Sigmoid colon (tissue), 7 donors: ENCODE measurements at places on chromosomes 6 and 20. TPM values are rescaled to one million over a fixed set of nuclear protein-coding genes. Genes with fewer than 3 reads are reported as not detected.

GRCh38 chr6:70225055-70225454, 77.8 kb downstream of the COL9A1 start:
- no peak for DNase-seq

DNA sequence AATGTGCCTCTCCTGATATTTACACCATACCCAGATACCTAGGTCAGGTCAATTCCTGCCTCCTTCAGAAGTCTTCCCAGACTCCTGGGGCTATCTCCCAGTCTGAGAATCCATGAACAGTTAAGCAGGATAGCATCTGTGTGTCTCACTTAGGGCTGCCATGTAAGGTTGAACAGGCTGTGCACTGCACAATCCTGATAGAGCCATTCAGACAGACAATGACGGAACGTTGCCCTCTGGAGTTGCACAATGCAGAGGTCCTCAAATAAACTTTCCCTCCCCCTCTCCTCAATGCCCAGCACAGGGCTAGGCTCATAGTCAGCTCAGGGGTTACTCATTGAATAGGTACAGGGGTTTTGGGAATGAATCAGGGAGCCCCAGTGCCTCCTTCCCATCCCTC, 89.7 kb downstream of the CD40 start:
- no peak for DNase-seq

Gene SAPCD1
- total RNA-seq: 4.2 TPM

Gene NFYA
- 7.6 TPM for total RNA-seq

Gene SLC22A1
- total RNA-seq: not detected

Gene NELFCD
- 36.3 TPM for total RNA-seq

Gene HLA-DQA2
- total RNA-seq: 0.36 TPM

DNA sequence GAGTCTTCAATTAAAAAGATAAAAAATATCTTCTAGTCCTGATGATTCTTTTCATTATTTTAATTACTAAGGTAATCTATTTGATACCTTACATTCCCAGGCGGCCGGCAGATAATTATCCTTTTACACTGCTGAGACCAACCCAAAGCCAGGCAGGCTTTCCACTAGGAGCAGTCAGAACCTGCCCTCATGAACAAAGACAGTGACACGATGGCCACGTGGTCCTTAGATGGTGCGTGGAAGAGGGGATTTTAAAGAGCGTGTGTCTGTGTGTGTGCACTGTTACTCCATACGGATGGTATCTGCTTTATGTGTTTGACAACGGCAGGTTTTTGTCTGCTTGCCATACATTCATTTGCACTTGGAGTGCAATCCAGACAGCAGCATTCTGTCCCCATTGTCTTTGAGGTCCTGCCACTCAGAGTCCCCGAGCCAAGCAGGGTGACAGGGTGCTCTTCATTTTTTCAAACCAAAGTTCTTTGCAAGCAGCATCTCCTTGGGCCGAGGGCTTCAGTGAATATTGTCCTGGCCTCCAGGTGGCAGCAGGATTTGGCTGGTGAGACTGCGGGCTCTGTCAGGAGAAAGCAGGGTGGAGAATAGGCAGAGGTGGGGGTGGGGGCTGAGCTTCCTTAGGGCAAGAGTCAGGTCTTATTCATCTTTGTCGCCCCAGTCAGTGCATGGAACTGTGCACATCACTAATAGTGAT, 260.5 kb downstream of the NRN1 start:
- no peak for DNase-seq

Gene PGC
- total RNA-seq: not detected

GRCh38 chr6:6402591-6402990, 82.1 kb upstream of the F13A1 start:
- no peak for DNase-seq

Gene BPIFB1
- not detected for total RNA-seq

DNA sequence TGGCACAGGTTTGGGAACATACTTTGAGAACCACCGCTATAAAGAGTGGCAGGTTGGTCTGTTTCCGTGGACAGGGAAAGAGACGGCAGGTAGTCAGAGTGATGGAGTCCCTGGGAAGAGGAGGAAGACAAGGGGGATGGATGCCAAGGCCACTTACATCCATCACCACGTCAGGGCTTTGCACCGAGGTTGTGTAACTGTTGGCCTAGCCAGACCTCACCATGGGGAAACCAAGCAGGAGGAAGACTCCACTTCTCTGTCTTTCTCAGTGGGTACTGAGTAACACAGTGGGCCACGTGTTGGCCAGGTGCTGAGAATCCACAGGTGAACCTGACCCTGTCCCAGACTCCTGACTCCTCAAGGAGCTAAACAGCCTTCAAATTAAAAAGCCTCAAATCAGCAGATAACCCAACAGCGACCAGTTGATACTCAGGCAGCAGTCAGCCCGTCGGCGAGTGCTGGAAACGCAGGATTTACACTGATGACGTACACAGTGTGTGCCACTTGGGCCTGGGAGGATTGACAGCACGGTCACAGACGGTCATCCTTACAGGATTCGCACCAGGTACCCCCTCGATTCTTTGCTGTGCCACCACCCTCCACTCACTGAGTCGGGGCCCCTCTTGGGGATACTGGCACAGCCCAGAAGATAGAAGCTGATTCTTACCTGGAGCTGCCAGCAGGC, 134.6 kb upstream of the SNX9 start:
- DNase-seq: peak; percentile 27

DNA sequence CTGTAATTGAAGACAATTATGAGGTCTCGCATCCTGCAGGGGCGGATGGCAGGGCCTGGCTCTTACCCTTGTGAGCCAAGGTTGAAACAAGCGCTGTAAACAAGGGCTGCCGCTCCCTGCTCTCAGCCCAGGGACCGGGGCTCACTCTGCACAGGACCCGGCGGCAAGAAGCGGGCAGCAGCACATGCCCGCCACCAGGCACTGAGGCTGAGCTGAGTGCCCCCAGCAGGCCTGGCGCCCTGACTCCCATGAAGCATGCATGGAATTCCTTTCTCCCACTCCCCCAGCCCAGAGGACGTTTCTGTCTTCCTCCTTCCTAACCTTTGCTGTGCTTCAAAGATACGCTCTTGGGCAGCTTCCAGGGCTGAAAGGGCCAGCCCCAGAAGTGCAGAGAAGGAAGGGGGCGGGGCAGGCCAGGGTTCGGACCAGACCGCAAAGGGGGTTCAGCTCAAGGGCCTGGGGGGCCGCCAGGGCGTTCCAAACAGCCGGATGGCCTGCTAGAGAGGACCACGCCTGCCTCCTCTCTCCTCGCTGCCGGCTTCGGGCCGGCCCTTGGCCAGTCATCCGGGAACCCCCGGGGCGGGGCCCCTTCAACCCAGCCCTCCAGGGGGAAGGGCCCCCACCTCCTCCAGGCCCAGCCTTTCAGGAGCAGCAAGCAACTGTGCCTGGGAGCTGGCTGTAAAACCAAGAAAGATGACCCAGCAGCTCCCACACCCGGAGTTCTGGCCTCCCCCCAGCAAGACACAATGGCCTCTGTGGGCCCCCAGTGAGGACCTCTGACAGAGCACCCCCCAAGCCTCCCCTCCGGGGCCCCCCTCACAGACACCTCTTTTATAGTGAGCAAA, 109.9 kb downstream of the NOL4L start:
- peak; percentile 96 for DNase-seq

Gene SLC17A3
- not detected for total RNA-seq

DNA sequence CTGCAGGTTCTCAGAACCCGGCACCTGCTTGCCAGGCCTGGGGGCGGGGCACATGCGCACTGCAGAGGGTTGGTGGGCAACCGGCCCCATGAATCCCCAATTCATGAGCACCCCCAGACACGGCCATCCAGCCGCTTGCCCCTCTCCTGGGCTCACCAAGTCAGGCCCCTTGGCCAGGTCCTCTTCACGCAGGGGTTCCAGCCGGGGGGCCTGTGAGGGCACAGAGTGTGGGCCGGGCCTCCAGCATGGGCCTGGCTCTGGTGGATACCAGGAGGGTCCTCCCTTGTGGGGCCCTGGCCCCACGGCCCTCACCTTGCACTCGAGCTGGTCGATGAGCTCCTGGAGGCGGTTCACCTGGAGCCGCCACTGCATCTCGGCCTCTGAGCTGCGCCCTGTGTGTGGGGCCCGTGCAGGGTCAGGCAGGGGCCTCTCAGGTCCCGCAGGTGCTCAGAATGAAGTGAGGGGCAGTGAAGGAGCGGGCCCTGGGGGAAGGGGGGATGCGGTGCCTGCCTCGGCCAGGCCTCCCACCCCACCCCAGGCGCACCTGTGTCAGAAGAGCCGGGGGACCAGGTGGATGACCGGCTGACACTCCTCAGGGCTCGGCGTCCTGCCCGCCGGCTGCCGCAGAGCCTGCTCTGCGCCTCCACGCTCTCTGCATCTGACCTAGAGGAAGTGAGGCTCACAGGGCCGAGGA, 2.6 kb upstream of the C20orf144 start:
- DNase-seq: peak; percentile 61

Gene SIM1
- total RNA-seq: not detected

- DNase-seq: no peak
Observed at GRCh38 chr6:37648465-37649330, 49.0 kb downstream of the MDGA1 start.

DNA sequence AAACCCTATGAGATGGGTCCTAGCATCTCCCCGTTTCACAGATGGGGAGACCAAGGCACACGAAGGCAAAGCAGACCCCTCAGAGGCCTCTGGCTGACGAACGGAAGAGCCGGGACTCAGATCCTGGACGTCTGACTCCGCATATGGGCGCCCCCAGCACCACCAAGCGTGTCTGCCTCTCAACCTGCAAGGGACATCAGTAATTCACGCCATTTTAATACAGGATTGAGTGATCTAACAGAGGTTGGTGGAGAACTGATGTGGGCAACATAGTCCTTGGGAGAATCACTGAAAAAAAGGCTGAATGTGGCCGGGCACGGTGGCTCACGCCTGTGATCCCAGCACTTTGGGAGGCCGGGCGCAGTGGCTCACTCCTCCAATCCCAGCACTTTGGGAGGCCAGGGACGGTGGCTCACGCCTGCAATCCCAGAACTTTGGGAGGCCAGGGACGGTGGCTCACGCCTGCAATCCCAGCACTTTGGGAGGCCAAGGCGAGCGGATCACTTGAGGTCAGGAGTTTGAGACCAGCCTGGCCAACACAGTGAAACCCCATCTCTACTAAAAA, 206.6 kb downstream of the DLL1 start:
- DNase-seq: no peak

DNA sequence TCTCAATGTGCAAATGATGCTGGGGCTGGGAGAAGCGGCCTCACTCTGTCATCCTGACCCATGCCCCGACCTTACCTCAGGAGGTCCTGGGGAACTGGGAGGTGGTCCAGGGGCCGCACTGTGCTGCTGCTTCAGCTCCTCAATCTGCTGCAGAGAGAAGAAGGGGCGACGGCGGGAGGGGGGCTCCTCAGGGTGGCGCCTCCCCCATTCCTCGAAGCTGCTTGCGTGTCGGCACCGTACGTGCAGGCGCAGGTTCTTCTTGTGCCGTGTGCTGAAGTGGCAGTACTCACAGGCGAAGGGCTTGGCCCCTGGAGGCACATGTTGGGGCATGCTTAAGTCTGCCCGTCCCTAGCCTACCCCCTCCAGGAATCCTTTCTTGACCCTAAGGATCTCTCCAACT, 12.9 kb downstream of the ZNF335 start:
- peak; percentile 57 for DNase-seq

DNA sequence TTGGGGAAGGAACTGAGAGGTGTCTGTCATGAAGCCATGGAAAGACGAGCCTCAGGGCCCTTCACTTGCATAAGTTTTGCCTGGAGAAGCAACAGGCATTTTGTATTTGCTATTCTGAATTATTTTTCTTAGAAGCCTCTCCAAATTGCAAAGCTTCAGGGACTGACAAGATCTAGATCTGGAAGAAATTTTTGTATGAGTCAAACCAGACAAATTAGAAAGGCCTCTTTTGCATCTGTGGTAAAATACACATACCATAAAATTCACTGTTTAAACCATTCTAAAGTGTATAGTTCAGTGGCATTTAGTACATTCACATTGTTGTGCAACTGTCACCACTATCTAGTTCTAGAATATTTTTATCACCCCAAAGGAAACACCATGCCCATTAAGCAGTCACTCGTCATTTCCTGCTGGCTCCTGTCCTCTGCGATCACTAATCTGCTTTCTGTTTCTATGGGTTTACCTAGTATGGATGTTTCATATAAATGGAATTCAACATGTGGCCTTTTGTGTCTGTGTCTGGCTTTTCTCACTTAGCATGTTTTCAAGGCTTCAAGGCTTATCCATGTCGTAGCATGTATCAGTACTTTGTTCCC, 269.1 kb downstream of the PHF3 start:
- no peak for DNase-seq

Gene SMPDL3A
- total RNA-seq: 11.9 TPM

DNA sequence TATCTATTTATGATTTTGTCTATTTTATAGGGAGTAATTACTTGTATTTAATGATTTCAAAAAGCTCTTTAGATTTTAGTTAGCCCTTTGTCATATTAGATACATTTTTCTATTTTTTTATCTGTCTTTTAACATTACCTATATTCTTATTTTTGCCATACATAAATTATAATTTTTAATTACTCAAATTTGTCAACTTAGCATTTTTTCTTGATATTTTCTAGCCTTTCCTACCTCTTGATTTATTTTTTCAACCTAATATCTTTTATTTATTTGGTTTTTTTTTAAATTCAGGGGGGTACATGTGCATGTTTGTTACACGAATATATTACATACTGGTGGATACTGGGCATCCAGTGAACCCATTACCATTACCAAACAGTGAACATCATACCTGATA, 114.3 kb upstream of the F13A1 start:
- DNase-seq: no peak

- DNase-seq: no peak
Observed at GRCh38 chr6:24974182-24975171, 38.7 kb upstream of the RIPOR2 start.

Gene ZKSCAN3
- 5.6 TPM for total RNA-seq

- no peak for DNase-seq
Observed at GRCh38 chr20:36384022-36384619, 78.0 kb downstream of the DLGAP4 start.

Gene MMS22L
- total RNA-seq: 5.4 TPM

Gene CD40
- total RNA-seq: 8.7 TPM

DNA sequence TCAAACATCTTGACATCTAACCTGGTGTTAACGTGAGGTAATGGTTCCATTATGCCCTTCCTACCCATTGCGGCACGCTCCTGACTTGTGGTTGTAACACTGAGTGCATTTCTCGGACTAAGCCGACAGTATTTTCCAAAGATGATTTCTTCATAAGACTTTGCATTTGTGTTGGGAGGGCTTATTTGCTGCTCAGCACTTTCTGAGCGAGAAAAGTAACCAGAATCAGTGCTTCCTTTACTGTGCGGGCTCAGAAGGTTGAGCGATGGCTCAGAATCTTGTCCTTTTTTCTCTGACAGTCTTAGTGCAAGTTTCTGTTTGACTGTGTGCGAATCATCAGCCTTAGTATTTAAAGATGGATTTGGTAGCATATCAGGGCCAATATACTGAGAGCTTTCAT, 171.7 kb downstream of the HIVEP2 start:
- no peak for DNase-seq

Gene CLIC5
- 3.5 TPM for total RNA-seq

Gene SLA2
- total RNA-seq: not detected

DNA sequence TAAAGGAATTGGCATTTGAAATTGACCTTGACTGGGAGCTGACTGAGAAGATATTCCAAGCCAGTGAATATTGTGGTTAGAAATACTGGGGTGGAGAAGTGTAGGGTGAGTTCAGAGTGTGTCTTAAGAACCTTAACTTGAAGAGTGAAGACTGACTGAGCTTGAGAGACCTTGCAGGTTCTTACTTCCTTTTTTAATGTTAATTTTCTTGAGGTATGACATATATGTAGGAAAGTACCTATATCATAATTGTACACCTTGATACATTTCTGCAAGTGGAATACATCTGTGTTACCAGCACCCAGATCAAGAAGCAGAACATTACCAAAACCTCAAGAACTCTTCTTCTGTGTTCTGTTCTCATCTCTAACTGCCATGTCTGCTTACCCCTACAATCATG, 11.0 kb downstream of the DHX35 start:
- DNase-seq: no peak

Gene NFS1
- total RNA-seq: 30.1 TPM

Gene KIAA1755
- 9.2 TPM for total RNA-seq
